ENCODE measurements at places on chromosomes 6 and 20. TPM values are rescaled to one million over a fixed set of nuclear protein-coding genes. Genes with fewer than 3 reads are reported as not detected.
A peak's percentile ranks its signal among the peaks of the same experiment; 100 is the strongest.

DNA sequence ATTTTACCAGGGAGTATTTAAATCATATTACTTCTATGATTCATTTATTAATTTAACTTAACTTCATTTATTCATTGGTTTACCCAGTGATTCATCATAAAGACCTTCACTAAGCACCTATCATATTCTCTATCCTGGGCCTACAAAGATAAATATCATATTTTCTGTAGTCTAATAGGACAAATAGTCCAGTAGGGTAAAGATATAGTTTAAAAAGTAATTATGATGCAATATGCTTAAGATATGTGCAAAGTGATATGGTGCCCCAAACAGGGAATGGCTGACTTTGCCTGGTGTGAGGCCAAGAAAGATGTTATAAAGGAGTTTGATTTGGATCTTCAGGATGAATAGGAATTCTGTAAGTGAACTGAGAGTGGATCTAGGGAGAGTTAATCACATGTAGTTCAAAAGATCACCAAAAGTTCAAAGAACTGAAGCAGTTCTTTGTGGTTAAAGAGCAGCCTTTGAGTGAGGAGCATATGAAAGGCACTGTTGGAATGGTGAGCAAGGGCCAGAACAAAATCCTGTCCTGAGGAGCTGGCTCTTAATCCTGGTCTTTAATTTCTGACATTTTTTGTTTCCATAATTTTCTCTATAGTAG, 45.5 kb downstream of the MLIP start:
- no peak for DNase-seq
- no peaks in the 10 kb centered on the region for H3K36me3 ChIP-seq
- H3K27me3 ChIP-seq, result no peaks in the 10 kb centered on the region
- H3K4me3 ChIP-seq, result no peak overlapping the region
- no peak overlapping the region for H3K27ac ChIP-seq

- no peaks in the 10 kb centered on the region for H3K36me3 ChIP-seq
- no peak overlapping the region for H3K4me3 ChIP-seq
- H3K27ac ChIP-seq, result no peak overlapping the region
- H3K4me1 ChIP-seq, result no peaks in the 10 kb centered on the region
- DNase-seq, result no peak
Measured at GRCh38 chr6:30965140-30965601, 18.3 kb upstream of the MUC21 start.

DNA sequence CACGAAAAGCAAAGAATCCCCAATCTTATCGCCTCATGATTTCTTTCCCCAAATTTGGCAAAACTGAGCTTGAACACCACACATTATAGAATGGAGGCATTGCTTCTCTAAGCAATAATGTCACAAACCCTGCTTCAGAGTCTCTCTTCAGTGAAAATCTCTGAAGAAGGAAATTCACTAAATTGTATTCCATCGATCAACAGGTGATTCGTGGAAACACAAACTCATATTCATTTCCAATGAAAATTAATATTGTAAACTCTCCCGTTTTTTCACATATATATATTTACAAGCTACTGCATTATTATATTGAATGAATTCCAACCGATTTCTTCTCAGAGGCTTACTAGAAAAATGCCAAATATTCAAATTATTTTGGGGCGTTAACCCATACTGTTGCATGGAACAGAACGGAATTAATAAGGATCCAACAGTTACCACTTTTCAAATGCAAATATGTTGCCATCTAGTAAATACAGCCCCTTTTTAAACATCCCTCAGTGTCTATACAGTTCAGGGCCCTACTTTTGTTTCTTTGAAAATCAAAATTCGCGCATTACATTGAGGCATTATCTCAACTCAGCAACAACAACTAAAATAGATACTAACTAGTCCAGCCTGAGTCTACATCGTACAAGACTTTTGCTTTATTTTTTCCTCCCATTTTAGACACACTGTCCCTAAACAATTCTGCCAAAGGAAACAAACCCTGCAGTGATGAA, 1.3 kb downstream of the KIF13A start:
- no peaks in the 10 kb centered on the region for H3K36me3 ChIP-seq
- no peaks in the 10 kb centered on the region for H3K27me3 ChIP-seq
- peak overlapping the region; percentile 93 for H3K27ac ChIP-seq
- DNase-seq, result no peak

GRCh38 chr6:124223611-124224345, 420.1 kb downstream of the NKAIN2 start:
- no peaks in the 10 kb centered on the region for H3K4me1 ChIP-seq
- H3K27me3 ChIP-seq, result no peaks in the 10 kb centered on the region
- DNase-seq, result no peak
- no peaks in the 10 kb centered on the region for H3K36me3 ChIP-seq
- H3K4me3 ChIP-seq, result no peak overlapping the region

GRCh38 chr6:27830212-27830599, 82.0 kb downstream of the OR2B2 start:
- H3K36me3 ChIP-seq, result no peaks in the 10 kb centered on the region
- H3K27me3 ChIP-seq, result no peaks in the 10 kb centered on the region
- no peak for DNase-seq
- H3K4me1 ChIP-seq, result peaks cover 14% of the 10 kb centered on the region

DNA sequence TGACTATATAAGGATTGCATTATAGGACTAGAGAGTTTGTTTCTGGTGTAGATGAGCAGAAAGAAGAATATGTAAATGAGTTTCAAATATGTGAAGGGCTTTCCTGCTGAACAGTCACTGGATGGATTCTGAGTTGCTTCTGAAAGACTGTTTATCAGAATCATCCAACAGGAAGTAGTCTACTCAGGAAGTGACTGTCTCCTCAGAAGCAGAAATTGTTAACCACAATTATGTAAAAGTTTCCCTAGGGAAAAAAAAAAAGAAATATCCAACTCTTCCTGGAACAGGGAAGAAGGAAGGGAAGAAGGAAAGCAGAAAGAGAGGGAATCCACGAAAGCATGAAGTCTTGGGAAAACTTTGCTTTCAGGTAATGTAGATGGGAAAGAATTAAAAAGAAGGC, 138.9 kb downstream of the TENT5A start:
- H3K36me3 ChIP-seq, result no peaks in the 10 kb centered on the region
- H3K4me1 ChIP-seq, result peaks cover 9% of the 10 kb centered on the region

DEFB110 gene
- total RNA-seq, result not detected

OR12D3 gene
- not detected for total RNA-seq

DNA sequence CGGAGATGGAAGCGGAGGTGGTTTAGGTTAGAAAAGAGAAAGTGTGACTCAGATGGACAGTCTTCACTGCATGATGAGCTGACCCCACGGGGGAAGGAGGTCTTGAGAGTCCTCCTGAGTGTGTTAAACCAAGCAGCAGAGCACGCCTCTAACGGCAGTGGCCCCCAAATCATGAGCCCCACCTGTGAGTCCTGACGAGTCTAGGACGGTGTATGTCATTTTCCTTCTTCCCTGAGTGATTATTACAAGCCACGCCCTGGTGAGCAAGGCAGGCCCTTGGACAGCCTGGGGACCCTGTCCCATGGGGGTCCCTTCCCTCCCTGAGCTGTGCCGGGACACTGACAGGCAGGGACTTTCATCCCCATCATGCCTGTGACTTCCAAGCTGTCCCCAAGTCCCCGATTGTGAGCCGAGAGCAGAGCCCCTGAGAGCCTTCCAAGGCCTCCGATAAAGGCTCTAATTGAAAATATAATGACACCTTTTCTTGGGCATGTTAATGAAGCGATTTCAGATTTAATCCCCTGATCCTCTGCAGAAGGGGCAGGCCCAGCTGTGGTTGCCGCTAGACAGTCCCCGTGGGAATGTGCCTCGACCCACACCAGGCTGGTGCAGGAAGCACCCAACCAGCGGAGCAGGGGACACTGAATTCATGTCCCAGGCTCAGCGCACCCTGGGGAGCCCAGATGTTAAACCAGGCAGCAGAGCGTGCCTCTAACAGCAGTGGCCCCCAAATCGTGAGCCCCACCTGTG, 320.1 kb downstream of the TAF4 start:
- no peaks in the 10 kb centered on the region for H3K36me3 ChIP-seq
- DNase-seq, result no peak
- H3K27me3 ChIP-seq, result no peaks in the 10 kb centered on the region
- no peak overlapping the region for H3K4me3 ChIP-seq

EYS gene
- total RNA-seq, result 1.4 TPM

SLC22A7 gene
- total RNA-seq, result 31.5 TPM

- H3K4me3 ChIP-seq, result no peak overlapping the region
- no peak for DNase-seq
- H3K4me1 ChIP-seq, result no peaks in the 10 kb centered on the region
- no peaks in the 10 kb centered on the region for H3K27me3 ChIP-seq
Measured at GRCh38 chr20:25009218-25010145, 16.9 kb upstream of the APMAP start.

PTGIS gene
- total RNA-seq, result 22.5 TPM

DNA sequence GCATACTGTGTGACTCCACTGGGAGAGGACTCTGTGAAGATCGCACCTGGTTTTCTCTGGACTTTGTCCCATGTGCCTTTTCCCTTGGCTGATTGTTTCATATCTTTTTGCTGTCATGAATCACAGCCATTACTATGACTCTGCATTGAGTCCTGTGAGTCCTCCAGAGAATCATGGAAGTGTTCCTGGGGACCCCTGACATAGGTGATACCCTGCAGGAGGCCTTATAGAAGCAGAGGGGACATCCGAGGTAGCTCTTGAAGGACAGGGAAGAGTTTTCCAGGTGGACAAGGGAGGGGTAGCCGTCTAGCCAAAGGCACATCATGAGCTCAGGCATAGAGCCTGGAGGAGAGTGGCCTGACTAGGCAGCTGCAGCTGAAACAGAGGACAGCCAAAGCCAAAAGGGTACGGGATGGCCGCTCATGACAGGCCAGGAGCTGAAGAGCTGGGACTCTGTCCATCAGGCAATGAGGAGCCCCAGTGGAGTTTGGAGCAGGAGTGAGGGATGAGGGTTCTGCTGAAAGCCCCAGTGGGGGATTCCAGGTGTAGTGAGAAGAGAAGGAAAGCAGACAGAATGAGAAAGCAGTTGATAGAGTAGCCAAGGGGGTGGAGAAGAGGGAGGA, 86.6 kb upstream of the TOX2 start:
- no peaks in the 10 kb centered on the region for H3K36me3 ChIP-seq
- peaks cover 5% of the 10 kb centered on the region for H3K27me3 ChIP-seq
- no peaks in the 10 kb centered on the region for H3K4me1 ChIP-seq
- no peak overlapping the region for H3K27ac ChIP-seq

GRCh38 chr6:38522322-38522721, 117.4 kb downstream of the BTBD9 start:
- H3K27ac ChIP-seq, result peak overlapping the region; percentile 58
- peak; percentile 15 for DNase-seq
- H3K36me3 ChIP-seq, result no peaks in the 10 kb centered on the region
- no peak overlapping the region for H3K4me3 ChIP-seq

DNA sequence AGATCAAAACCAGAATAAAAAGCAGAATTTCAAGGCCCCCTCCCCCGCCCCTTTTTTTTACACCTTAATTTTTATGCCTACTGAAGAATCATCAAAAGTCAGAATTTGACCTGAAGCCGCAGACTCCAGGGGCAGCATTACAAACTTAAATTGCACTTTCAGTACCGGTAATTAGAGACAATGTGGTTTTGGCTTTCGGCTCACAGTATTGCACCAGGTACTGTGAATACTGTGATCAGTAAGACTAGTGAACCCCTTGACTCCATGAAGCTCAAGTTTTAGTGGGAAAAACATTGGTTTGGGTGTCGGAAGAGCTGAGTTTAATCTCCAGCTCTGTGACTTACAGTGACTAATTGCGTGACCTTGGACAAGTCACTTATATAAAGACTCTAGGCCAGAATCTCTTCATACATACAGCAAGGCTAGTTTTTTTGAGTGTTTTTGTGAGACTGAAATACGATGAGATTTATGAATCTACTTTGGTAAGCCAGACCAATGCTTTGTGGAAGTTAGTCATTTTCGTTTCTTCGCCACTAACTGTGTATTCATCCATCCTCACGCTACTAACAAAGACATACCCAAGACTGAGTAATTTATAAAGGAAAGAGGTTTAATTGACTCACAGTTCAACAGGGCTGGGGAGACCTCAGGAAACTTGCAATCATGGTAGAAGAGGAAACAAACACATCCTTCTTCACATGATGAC, 114.7 kb downstream of the SASH1 start:
- no peaks in the 10 kb centered on the region for H3K27me3 ChIP-seq
- H3K36me3 ChIP-seq, result no peaks in the 10 kb centered on the region
- DNase-seq, result no peak
- H3K4me3 ChIP-seq, result no peak overlapping the region
- H3K27ac ChIP-seq, result no peak overlapping the region
- H3K4me1 ChIP-seq, result no peaks in the 10 kb centered on the region

- no peak overlapping the region for H3K27ac ChIP-seq
- H3K36me3 ChIP-seq, result no peaks in the 10 kb centered on the region
- no peak overlapping the region for H3K4me3 ChIP-seq
- H3K27me3 ChIP-seq, result no peaks in the 10 kb centered on the region
- peaks cover 8% of the 10 kb centered on the region for H3K4me1 ChIP-seq
- no peak for DNase-seq
Measured at GRCh38 chr20:34643928-34644327, 33.0 kb downstream of the PIGU start.

RCAN2 gene
- total RNA-seq, result 6.6 TPM

- H3K4me3 ChIP-seq, result no peak overlapping the region
- no peaks in the 10 kb centered on the region for H3K36me3 ChIP-seq
- H3K27ac ChIP-seq, result no peak overlapping the region
- no peaks in the 10 kb centered on the region for H3K27me3 ChIP-seq
- no peaks in the 10 kb centered on the region for H3K4me1 ChIP-seq
Measured at GRCh38 chr20:15945289-15945688, 628.0 kb downstream of the KIF16B start.

RIPPLY2 gene
- not detected for total RNA-seq

GLP1R gene
- 0.52 TPM for total RNA-seq

DNA sequence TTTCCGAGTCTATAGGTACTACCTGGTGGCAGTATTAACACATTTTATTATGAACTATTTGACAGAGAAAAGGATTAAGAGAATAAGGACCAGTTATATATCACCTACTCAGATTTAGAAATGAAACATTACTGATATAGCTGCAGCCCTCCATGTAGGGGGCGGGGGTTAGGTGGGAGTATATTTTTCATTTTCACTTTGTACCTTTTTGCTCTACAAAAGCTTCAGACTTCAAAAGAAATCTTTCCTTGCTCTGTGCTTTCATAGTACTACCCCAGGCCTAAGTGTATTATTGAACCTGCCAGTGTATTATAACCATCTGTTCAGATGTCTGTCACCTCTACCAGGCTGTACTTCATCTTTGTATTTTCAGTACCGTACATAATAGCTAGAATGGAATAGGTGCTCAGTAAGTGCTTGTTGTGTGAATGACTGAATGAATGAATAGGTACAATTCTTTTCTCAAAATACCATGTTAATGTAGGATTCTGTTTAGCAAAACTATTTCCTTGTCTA, 43.0 kb downstream of the CDKAL1 start:
- H3K27ac ChIP-seq, result no peak overlapping the region
- H3K4me1 ChIP-seq, result peaks cover 3% of the 10 kb centered on the region
- H3K36me3 ChIP-seq, result no peaks in the 10 kb centered on the region
- H3K4me3 ChIP-seq, result no peak overlapping the region
- no peaks in the 10 kb centered on the region for H3K27me3 ChIP-seq

DNA sequence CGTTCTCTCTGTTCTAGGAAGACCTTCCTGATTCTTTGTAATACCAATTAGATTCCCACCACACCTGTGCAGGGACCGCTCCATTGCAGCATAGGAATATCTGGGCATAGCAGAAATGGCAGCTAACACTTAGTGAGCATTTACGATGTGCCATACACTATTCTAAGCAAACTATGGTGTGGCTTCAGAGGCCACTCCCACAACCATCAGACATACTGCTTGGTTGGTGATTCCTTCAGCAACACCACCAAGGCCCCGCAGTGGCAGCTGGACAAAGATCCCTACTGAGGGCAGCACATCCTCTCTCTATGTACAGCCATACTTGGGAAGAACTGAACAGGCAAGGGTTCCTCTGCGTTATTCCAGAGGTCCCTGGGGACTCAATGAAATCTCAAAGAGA, 6.2 kb downstream of the KCNK5 start:
- DNase-seq, result no peak
- H3K27me3 ChIP-seq, result peaks cover 6% of the 10 kb centered on the region
- H3K27ac ChIP-seq, result no peak overlapping the region
- no peak overlapping the region for H3K4me3 ChIP-seq
- no peaks in the 10 kb centered on the region for H3K36me3 ChIP-seq

BPI gene
- total RNA-seq, result 0.63 TPM
